Brain pericyte (primary cell): ENCODE measurements at places on chromosomes 1 and 21.

DNA sequence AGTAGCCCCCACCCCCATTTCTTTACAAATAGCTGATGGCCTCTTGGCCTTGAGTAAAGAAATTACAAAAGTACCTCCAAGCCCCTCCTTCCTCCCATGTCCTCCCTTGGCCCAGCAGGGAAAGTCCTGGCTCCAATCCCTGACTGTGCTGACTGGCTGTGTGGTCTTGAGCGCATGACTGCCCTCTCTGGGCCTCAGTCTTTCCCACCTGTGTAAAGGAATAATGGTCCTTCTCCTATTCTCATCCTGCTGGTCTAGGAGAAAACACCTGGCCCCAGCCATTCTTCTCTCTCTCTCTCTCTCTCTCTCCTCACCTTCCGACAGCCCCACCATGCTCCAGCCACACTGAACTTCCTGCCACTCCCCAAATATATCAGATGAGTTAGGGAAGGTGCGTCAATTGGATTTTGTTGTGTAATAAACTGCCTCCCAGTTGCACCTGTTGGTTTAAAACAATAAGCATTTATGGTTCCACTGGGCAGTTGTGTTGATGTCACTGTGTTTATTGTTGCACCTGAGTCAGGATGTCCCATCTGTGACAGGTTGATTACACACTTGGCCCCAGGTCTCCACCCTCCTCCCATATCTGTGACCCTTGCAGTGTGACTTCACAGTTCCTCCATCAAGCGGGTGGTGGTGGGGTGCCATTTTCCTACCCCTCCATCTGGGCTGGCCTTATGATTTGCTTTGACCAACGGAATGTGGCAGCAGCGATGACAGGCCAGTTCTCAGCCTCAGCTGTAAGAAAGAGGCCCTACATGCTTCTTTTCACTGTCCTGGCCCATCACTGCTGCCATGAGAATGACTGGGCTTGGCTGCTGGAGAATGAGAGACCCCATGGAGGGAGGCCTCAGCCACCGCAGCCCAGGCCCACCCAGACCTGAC, 22.3 kb upstream of the LRP8 start:
- DNase-seq: no peak

DNA sequence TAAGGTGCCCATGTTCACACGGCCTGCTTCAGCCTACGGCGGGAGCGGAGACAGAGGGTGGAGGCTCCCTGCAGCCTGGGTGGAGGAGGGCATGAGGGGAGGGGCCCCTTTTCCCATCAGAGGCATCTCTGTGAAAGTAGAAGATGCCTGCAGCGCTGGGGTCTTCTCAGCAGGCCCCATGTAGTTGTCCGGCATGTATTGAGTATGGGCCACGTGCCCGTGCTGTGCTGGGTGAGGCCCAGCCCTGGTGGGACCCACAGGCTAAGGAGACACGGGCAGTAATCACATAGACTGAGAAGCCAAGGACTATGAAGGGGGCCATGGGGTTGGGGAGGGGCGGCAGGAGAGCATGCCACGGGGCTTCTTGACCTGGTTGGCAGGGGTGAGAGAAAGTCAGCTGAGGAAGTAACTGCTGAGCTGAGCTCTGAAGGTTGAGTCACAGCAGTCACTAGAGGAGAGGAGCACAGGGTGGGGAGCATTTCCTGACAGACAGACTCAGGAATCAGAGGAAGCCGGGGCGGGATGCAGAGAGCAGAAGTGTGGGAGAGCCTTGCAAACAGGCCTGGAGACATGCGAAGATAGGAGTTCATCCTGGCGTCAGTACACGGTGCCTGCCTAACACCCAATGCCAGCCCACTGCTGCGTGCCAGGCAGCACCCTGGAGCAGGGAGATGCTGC, 21.6 kb downstream of the PSEN2 start:
- no peak for DNase-seq

DNA sequence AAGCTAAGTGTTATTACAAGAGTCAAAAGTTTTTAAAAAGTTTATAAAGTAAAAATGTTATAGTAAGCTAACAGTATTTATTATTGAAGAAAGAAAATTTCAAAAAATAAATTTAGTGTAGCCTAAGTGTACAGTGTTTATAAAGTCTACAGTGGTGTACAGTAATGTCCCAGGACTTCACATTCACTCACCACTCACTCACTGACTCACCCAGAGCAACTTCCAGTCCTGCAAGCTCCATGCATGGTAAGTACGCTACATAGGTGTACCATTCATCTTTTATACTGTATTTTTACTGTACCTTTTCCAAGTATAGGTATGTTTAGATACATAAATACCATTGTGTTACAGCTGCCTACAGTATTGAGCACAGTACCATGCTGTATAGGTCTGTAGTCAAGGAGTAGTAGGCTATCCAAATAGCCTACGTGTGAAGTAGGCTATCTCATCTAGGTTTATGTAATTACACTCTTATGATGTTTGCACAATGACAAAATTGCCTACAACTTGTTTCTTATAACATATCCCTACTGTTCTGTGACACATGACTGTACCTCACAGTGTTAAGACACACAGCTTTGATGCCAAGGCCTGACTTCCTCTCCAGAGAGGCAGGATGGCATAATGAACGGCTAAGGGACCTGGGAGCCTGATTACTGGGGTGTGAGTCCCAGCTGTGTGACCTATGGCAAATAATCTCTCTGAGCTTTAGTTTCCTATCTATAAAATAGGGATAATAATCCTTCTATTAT, 12.7 kb downstream of the DHCR24 start:
- DNase-seq: no peak

DNA sequence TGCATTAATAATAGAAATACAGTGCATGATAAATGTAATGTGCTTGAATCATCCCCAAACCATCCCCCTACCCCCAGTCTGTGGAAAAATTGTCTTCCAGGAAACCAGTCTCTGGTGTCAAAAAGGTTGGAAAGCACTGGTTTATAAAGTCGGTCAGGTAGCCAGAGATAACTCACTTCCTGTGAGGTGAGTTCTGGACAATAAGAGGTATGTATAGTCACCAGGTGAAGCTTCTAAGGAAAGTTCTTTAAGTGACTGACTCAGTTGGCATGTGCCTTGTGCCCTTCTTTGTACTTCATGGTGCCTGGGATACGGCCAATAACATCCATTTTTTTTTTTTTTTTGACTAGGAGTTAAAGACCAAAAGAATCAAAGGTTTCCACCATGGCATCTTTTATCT, 103.7 kb downstream of the GPATCH2 start:
- DNase-seq: no peak

DNA sequence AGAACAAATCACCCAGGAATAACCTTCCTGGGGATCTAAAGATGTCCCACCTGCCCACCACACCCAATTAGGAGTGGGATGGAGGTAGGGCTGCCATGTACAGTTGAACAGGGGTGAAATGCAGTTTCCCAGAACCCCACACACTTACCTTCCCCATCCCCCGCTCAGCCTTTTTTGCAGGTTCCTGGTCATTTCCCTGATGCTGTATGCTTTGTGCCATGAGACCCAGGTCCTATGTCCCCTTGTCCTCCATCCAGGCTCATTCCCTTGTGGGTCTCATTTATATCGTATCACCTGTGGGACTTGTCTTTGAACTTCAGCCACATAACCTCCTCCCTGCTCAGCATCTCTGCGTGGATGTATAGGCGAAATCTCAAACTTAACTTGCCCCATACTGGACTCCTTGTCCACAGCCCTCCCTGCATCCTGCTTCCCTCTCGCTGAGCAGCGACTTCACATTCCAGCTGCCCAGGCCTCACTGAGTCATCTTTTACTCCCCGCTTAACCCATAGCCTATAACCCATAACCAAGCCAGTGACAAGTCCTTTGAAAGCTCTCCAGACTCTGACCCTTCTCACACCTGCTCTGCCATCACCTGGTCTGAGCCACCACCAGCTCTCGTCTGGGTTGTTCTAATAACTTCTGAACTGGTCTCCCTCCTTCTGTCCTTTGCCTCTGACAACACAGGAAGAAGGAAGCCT, 4.7 kb downstream of the LDLRAD2 start:
- DNase-seq: no peak

- no peak for DNase-seq
Observed at GRCh38 chr21:46118316-46119143, 20.6 kb downstream of the COL6A2 start.

GRCh38 chr21:14675774-14676530, 129.8 kb upstream of the SAMSN1 start:
- DNase-seq: no peak

- no peak for DNase-seq
Observed at GRCh38 chr1:17636612-17637011, 97.1 kb downstream of the ARHGEF10L start.

DNA sequence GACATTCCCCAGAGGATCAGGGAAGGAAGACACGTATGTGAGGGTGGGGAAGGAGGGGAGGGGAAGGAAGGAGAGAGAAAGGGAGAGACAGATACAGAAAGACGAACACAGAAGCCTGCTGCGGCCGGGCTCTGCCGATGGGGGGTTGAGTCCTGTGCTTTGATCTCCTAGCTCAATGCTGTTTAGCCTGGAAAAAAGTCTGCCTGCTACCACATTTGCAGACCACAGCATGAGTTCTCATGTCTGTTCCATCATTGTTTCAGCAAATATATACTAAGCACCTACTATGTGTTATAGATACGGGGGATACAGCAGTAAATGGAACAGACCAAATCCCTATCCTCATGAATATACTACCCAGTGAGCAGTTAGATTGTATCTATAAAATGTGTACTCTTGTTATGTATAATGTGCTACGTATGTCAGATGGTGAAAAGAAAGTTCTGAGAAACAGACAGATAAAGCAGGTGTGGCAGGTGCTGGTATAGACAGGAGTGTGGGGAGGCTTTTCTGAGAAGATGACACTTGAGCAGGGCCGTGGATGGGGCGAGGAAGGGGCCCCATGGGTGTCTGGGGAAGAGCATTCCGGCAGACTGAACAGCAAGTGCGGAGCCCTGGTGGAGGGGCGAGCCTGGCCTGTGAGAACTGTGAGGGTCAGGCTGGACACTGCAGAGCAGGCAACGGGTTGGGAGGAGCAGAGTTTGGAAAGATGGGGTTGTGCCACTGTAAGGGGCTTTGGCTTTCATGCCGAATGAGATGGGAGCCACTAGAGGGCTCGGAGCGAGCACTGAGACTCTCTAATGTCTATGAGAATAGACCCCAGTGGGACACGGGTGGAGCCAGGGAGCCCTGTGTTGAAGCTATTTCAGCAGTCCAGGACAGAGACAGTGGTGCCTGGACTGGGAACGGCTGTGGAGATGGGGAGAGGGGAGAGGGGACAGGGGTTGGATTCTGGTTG, 34.1 kb downstream of the KIAA1614 start:
- DNase-seq: no peak

- no peak for DNase-seq
Observed at GRCh38 chr1:209132736-209133467, 450.6 kb upstream of the CAMK1G start.

DNA sequence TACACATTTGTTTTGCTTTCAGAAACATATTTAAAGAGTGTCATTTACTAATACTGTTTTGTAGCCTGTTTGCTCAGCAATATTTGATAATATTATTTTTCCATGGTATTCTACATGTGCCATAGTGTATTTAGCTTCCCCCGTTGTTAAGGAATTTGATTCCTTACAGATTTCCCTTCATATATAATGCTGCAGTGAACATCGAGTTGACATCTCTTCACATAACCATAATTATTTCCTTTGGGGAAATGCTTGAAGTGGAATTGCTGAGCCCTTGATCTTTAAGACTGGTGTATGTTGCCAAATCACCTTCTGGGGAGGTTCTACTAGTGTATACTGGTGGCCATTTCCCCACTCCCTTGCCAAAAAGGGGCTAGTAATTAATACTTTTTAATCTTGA, 42.6 kb downstream of the FAM163A start:
- DNase-seq: no peak

DNA sequence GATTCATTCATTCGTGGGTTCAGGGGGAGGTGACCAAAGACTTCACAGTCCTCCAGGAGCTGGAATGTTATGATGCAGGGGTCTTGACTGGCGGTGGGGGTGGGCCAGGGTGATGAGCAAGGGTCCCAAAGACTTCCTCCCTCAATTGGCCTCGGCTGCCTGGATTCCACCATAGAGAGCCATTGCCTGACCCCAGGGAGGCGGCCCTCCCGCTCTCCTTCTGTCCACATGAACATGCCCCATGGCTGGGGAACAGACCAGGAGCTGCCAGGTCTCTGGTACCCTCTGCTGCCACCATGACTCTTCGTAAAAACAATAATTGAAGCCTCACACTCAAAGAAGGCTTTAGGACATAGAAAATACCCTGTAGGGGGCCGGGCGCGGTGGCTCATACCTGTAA, 102.5 kb upstream of the CASZ1 start:
- no peak for DNase-seq

GRCh38 chr1:15089258-15089992, 64.1 kb upstream of the TMEM51 start:
- no peak for DNase-seq

- DNase-seq: no peak
Observed at GRCh38 chr1:232319072-232319471, 310.9 kb downstream of the SIPA1L2 start.

- no peak for DNase-seq
Observed at GRCh38 chr1:201139306-201139705, 12.3 kb upstream of the ASCL5 start.

- no peak for DNase-seq
Observed at GRCh38 chr1:43521078-43521477, 9.6 kb upstream of the PTPRF start.
